ENCODE measurements at places on chromosomes 4 and X. TPM values are rescaled to one million over a fixed set of nuclear protein-coding genes. Genes with fewer than 3 reads are reported as not detected.

GRCh38 chrX:136629084-136629750 lies 18.7 kb upstream of the CD40LG start:
- no peak overlapping the region for H3K4me3 ChIP-seq
- H3K4me1 ChIP-seq, result no peaks in the 10 kb centered on the region
- no peaks in the 10 kb centered on the region for H3K36me3 ChIP-seq
- no peaks in the 10 kb centered on the region for H3K27me3 ChIP-seq

Gene BMPR1B
- total RNA-seq, result 0.24 TPM

Gene FGA
- total RNA-seq, result 0.24 TPM

Gene MID2
- 6.3 TPM for total RNA-seq

Gene ZDHHC15
- total RNA-seq, result 0.35 TPM

Gene CXCL13
- total RNA-seq, result 0.35 TPM

All from colonic mucosa (tissue), 4 donors.